ENCODE measurements at places on chromosomes 16 and 17. TPM values are rescaled to one million over a fixed set of nuclear protein-coding genes. Genes with fewer than 3 reads are reported as not detected.

Gene PDILT
- total RNA-seq = not detected

Gene WFDC1
- total RNA-seq = 14.7 TPM

Gene KNOP1
- 26.1 TPM for total RNA-seq

Gene SEZ6
- not detected for total RNA-seq

Gene OR4D1
- total RNA-seq = not detected

Gene TRAF7
- total RNA-seq = 51.2 TPM

Gene BRIP1
- total RNA-seq = 13.2 TPM

Gene RNF43
- 69.4 TPM for total RNA-seq

Gene LPCAT2
- 8.6 TPM for total RNA-seq

DNA sequence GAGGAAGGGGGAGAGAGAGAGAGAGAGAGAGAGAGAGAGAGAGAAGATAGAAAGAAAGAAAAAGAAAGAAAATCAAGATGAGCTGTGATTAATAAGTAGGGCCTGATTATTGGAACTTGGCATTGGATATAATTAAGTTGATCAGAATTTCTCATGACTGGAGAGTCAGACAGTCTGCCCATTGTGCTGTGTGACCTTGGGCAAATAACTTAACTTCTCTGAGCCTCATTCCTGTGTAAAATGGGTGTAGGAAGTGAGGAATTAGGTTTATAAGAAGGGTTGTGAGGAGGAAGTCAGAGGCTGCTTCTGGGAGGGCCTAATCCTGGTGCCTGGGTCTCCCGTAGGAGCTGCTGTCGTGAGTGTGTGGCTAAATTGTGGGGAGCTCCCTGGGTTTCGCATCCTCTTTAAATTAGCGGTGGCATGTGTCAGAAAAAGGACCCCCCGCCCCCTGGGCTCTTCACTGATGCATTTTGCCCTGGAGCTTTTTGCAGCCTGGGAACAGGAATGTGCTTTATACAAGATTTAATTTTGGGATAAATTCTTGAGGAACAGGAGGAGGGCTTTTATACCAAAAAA, 76.0 kb downstream of the CMIP start:
- no peak for DNase-seq

GRCh38 chr16:12535535-12536411, 267.9 kb downstream of the CPPED1 start:
- no peak for DNase-seq

DNA sequence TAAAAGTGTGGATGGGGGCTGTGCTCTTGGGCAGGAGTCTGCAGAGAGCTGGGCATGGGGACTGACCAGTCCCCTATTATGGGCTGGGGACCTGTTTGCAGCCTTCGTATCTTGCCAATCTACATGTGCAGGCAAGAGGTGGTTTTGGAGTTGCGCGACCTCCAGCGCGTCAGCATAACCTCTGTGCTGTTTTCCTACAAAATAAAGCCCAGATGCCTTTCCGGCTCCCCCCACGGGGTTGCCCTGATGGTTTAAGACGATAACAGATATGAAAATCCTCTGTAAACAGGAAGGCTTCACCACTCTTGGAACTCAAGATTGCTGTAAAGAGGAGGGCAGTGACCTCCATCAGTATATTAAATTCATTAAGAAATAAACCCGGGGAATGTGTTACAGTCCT, 16.5 kb upstream of the SPPL2C start:
- no peak for DNase-seq

GRCh38 chr17:68326681-68327080, 35.4 kb downstream of the ARSG start:
- DNase-seq = no peak

DNA sequence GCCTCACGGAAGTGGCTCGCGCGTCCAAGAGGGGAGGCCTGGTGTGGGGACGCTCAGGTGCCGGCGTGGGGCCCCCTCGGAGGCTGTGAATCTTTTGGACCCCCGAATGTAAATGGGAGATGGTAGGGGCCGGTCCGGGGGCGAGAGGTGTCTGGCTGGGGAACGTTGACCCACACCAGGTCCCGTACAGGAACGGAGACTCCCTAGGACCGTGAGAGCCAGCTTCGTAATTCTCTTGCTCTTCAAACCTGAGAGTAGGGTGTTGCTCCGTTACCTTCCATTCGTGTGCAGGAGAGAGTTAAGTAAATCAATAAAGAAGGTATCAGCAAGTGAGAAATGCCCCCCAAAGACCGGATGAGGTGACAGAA, 481 bp downstream of the LYRM1 start:
- no peak for DNase-seq

GRCh38 chr17:43927060-43927864, 15.0 kb downstream of the PPY start:
- no peak for DNase-seq

GRCh38 chr16:27302126-27302525, 11.6 kb upstream of the IL4R start:
- no peak for DNase-seq

DNA sequence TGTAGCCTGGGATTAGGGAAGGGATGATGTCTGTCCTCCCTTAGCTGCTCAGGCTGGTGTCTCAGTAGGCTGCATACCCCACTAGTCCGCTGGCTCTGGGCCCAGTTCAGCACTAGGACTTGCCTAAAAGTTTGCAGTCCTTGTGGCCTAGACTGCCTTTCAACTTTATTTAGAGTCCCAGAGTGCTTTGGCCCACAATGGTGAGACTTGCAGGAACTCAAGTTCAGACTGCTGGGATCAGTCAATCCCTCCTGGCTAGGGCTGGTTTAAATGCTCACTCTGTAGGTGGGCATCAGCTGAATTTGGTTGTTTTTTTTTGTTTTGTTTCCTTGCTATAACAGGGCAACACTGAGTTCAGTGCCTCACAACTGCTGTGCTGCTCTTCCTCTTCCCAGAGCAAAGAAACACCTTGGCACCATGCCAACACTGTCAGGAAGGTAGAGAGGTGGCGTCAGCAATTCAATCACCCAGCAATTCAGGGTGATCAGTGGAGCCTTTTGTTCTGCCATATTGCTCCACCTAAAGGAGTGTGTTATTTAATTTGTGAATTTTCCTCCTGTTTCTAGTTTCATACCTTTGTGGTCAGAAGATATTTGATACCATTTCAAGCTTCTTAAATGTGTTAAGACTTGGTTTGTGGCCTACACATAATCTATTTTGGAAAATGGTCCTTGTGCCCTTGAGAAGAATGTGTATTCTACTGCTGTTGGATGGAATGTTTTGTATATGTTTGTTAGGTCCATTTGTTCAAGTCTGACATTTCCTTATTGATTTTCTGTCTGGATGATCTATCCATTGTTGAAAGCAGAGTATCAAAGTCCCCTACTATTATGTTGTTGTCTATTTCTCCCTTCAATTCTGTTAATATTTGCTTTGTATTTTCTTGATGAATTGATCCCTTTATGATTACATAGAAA, 284.0 kb upstream of the PMFBP1 start:
- no peak for DNase-seq

DNA sequence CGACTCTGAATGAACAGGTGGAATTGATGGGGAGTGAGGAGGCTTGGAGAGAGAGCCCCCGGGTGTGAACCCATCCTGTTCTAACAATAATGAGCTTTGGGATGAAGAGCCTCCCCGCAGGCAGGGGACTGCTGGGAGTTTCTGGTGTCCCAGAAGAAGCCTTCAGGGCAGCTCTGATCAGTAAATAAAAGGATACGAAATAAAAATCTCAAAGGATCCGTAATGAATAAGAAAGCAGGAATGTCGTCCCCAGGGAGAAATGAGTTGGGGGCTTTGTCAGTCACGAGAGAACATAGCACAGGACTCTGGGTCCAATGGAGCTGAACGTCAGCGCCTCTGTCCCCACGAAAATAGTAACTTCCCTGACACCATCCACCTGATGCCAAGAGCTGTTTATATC, 113.4 kb downstream of the PITPNC1 start:
- no peak for DNase-seq

DNA sequence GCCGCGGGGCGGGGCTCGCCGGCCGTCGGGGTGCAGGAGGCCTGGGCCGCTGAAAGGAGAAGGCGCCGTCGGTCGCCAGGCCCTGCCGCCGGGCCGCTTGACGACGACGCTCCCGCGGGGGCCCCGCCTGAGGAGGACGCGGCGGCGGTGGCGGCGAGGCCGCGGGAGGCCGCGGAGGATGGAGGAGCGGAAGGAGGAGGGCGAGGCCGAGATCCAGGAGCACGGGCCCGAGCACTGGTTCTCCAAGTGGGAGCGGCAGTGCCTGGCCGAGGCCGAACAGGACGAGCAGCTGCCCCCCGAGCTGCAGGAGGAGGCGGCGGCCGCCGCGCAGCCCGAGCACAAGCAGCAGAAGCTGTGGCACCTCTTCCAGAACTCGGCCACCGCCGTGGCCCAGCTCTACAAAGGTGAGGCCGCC, 430 bp downstream of the HAPSTR1 start:
- DNase-seq = peak; percentile 75

DNA sequence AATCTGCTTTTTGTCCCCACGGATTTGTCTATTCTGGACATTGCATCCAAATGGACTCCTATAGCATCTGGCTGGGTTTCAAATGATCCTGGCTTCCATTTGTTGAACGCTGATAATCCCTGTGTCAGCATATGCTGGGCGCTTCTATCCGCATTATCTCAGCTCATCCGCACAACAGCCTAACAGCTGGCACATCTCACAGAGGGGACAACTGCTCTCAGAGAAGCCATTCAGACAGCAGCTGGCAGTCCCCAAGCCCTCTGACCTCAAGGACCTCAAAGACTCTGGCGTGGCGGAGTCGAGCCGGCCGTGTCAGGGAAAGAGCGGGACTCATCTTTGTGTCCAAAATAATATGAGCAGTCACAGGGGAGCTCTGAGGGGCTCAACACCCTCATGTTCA, 82.3 kb downstream of the NT5M start:
- no peak for DNase-seq

- no peak for DNase-seq
These were observed 119.6 kb upstream of the CNTNAP4 start for GRCh38 chr16:76157629-76158028.
